Activated CD4-positive, alpha-beta T cell treated with anti-CD3 and anti-CD28 coated beads, Interleukin-2, Interleukin-6, amounts not matched to agents 100 ng/mL and 50 ng/mL, durations not matched to agents 16 hours and 8 hours (primary cell): ENCODE measurements at places on chromosomes 11 and 22.

DNA sequence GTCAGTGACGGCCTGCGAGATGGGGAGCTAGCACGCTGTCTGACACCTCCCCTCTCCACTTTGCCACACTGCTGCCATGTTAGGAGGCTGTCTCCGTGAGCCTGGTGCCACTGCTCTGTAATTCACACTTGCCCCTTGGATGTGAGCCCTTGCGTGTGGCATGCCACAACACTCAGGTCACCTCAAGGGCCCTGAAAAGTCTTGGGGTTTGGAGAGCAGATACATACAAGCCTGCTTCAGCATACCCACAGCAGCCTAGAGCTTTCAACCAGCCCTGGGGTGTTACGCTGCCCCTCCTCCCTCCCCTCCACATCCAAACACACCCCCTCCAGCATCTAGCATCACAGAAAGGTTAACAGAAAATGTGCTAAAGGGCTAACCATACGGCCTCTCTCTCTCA is 69.5 kb upstream of the TBCEL start:
- no peak for DNase-seq

DNA sequence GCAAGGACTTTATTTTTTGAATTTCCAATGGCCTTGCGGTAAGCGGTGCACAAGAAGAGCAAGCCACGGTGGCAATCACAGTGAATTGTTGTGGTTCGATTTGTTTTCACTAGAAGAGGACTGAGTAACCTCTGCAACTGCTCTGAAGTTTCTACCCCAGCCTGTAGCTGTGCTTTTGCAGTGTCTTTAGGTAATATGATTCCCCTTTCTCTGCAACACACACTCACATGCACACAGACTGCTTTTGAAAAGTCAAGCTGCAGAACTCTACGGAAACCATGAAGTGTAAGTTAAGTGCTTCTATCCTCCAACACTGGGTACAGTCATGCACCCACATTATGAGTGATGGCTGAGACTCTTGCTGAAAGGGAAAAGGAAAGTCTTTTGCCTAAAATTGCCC is 38.4 kb downstream of the CD44 start:
- DNase-seq = peak; percentile 79

GRCh38 chr22:36544107-36544620 is 15.2 kb upstream of the EIF3D start:
- DNase-seq = no peak

- no peak for DNase-seq
Observed at GRCh38 chr11:8288166-8288772, 24.6 kb upstream of the LMO1 start.

- no peak for DNase-seq
Observed at GRCh38 chr22:37631448-37632173, 7.9 kb upstream of the SH3BP1 start.

GRCh38 chr11:98260983-98261382 is 759.8 kb upstream of the CNTN5 start:
- DNase-seq = no peak

DNA sequence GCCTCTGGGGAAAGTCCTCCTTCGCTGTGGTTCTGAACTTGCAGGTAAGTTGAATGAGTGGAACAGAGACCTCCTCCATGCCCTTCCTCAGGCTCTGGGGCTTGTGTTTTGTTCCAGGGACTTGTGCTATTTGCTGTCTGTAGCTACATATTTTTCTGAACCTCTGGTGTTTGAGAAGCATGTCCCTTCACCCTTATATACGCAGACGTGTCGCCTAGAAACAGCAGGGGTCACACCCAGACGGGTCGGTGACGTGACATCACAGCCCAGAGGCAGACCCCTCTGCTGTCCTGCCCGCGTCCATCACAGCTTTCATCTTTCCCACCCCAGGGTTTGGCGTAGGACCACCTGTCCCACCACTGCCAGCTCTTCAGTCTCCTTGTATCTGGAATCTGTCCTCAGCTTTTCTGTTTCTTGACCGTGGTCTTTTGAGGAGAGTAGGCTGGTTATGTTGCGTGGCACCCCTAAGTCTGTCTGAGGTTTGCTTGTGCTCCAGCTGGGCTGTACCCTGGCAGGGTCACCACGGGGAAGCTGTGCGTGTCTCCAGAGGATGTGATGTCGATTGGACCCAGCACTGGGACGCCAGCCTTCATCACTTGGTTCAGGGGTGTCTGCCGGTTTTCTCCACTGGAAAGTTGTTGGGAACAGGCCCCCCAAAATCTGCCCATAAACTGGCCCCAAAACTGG is 13.4 kb upstream of the MUC5B start:
- no peak for DNase-seq
